Small intestine (tissue), 16 donors: ENCODE measurements at places on chromosomes 7 and 10. TPM values are rescaled to one million over a fixed set of nuclear protein-coding genes. Genes with fewer than 3 reads are reported as not detected.

Gene ABCB4
- 1.4 TPM for polyA plus RNA-seq

Gene FGL2
- 38.0 TPM for polyA plus RNA-seq

Gene LIPK
- polyA plus RNA-seq: not detected

Gene SND1
- polyA plus RNA-seq: 148 TPM

Gene CCDC136
- 4.5 TPM for polyA plus RNA-seq

Gene ARHGEF5
- polyA plus RNA-seq: 15.6 TPM

Gene PSD
- 1.1 TPM for polyA plus RNA-seq

Gene IKZF1
- 1.8 TPM for polyA plus RNA-seq

Gene JAZF1
- 4.6 TPM for polyA plus RNA-seq

Gene FBXL13
- 0.38 TPM for polyA plus RNA-seq

Gene FZD8
- 0.27 TPM for polyA plus RNA-seq

Gene KLF14
- not detected for polyA plus RNA-seq

Gene CPA1
- polyA plus RNA-seq: 12.7 TPM

Gene STRIP2
- polyA plus RNA-seq: 0.95 TPM

Gene GBX1
- polyA plus RNA-seq: not detected

Gene THSD7A
- polyA plus RNA-seq: 3.5 TPM

Gene TIAL1
- 56.4 TPM for polyA plus RNA-seq
